Kidney tubule cell (primary cell): ENCODE measurements at places on chromosomes 1 and 21.

GRCh38 chr1:200892958-200893357 lies 1.7 kb upstream of the INAVA start:
- DNase-seq: no peak

GRCh38 chr1:164716992-164717703 lies 158.2 kb downstream of the PBX1 start:
- peak; percentile 67 for DNase-seq

GRCh38 chr1:6298940-6299465 lies 38.1 kb upstream of the GPR153 start:
- DNase-seq: no peak

DNA sequence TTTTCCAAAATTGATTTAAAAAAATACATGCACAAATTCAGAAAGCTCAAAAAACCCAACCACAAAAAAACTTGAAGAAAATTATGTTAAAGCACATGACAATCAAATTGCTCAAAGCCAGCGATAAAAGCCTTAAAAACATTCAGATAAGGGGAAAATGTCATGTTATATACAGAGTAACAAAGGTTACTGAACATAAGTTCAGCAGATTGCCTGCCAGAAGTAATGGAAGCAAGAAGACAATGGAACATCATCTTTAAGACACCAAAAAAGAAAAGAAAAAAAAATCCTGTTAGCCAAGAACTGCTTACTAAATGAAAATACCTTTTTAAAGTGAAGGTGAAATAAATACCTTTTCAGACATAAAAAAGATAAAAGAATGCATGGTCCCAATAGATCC lies 147.2 kb upstream of the SGIP1 start:
- DNase-seq: no peak

DNA sequence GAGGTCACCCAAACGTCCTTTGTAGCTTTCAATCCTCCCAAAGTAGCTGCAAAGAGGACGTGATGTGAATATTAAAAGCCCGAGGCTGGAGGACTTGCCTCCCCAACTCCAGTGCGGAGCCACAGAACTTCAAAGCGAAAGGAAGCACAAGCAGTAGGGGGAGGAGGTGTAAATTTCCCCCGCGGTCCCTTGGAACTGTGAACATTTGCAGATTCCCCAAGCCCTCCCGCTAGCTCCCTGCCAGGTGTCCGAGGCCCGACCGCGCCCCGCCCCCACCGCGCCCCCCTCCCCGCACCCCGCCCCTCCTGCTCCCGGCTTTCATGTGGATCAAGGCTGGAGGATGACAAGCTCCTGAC lies 41.5 kb upstream of the HAO2 start:
- DNase-seq: no peak

DNA sequence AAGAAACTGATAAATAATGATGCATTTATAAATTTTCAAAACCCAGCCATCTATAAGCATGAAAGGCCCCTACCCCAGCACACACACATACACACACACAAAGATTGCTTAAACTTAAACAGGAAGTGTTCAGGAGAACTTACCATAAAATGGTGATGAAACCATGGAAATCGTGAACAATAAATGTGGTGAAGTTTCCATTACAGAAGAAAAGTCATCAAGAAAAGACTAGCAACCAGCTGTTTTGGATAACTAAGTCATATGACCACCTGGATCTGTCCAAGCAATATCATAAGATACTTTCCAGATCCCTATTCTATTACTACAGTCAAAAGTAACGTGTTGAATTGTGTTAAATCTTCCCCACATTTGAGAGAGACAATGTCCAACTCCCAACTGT lies 24.1 kb downstream of the RGS5 start:
- no peak for DNase-seq

DNA sequence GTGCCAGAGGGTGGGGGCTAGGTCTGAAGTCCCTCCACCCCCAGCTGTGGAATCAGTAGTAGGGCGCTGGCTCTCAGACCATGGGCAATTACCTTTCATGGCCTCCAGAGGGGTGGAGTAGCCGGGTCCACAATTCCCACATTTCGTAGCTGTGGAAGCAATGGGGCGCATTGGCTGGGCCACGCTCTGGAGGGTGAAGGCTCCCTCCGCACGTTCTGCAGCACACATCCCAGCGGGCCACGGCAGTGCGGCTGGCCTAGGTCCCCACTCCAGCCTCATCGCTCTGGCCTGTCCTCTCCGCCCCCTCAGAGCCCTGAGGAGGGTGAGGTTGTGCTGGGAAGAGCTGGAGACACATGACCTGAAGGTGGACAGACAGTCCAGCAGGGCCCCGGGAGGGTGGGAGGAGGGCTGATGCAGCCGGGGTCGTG lies 2.9 kb downstream of the SELENBP1 start:
- DNase-seq: no peak

DNA sequence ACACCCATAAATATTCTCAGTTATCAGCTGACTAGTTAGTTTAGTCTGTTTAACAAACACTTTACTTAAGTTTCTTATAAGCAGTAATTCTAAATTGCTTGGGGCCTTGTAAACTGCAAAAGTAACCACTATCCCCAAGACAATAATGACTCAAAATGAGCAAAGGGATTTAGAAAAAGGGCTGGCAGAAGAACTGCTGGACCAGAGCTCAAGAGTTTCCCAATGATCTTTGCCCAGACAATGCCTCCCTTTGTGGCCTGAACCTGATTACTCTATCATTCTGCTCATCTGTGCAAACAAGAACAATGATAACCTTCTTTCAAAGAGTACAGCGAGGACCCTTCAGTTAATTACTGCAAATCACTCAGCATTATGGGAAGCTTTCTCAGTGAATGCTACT lies 123.5 kb downstream of the TIAM1 start:
- peak; percentile 24 for DNase-seq

- no peak for DNase-seq
Observed at GRCh38 chr1:112247961-112248360, 148.1 kb upstream of the CTTNBP2NL start.

DNA sequence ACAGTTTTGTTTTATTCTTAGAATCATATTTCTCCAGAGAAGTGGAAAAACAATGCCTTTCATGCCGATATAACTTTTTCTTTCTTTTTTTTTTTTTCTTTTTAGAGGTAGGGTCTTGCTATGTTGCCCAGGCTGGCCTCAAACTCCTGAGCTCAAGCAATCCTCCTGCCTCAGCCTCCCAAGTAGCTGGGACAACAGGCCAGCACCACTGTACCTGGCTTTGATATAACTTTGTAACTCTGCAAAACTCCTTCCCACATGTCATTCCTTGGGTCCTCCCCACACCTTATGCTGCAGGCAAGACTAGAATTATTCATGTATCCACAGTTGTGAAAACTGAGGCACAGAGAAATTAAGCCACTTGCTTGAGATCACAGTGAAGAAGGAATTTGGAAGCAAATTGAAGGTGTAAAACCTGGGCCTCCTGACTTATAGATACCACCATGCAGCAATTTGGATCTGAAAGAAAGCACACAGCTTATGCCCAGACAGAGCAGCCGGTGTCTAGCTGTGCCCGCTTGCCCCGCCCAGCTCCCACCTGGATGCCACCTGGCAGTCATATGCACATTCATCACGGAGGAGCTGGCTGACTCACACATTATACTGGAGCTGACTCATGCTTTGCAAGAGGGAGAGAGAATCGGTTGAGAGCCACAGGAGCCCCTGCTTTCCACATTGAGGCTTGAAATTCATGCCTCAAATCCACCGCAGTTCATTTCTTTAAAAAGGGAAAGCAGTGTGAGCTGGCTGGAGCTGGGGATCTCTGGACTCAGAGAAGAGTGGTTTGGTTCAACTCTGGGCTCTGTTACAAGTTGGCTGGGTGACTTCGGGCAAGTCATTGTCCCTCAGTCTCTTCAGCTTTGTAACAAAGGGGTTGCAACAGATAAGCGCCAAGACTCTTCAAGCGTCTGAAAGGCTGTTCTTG lies 8.3 kb upstream of the SLC2A1 start:
- DNase-seq: peak; percentile 98

DNA sequence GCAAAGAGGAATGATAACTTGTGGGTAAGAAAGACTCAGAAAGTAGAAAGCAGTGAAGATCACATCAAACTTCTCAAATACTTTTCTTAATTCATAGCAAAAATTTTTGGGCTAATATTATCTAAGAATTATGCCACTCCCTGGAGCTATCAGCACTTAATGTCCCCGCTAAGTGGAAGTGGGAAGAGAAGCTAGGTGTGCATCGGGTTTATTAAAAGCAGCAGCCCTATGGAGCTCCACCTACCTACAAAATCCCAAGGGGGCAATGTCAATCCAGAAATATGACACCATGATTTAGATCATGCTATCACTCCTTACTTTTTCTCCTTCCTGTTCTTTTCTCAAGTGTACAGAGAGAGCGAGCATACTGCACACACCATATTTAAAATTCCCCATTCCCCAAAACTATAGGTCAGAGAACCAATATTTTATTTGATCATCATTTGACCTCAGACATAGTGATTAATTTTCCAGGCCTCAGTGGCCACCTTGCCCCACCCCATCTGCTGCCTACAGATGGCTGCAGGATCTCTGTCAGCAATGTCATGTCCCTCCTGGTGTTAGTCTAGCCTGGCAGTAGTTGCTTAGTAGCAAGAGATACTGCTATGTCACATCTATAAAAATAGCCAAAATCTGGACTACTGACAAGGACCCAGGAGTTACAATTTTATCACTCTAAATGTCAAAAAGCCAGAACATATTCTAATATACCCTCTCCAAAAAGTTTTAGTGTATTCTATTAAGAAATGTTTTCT lies 66.6 kb downstream of the MAP3K21 start:
- DNase-seq: no peak

- no peak for DNase-seq
Observed at GRCh38 chr1:205914730-205915129, 28.5 kb downstream of the SLC26A9 start.

DNA sequence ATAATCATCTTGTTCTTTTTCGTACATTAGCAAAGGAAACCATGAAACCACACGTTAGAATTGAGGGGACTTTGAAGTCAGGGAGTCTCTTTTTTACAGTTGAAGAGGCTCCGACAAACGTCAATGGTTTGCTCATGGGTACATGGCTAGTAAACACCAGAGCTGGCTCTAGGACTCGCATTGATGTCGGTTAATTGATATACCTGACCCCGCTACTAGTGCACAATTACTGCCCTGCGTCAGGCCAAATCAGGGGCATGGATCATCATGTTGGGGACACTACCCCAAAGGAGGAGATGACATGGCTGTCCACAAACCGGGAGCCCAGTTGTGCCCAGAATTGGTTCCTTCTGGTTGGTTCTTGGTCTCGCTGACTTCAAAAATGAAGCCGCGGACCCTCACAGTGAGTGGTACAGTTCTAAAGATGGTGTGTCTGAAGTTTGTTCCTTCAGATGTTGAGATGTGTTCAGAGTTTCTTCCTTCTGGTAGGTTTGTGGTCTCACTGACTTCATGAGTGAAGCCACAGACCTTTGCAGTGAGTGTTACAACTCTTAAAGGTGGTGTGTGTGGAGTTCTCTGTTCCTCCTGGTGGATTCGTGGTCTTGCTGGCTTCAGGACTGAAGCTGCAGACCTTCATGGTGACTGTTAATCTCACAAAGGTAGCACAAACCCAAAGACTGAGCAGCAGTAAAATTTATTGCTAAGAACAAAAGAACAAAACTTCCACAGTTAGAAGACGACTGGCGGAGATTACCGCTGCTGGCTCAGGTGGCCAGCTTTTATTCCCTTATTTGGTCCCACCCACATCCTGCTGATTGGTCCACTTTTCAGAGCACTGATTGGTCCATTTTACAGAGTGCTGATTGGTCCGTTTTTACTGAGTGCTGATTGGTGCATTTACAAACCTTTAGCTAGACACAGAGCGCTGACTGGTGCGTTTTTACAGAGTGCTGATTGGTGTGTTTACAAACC lies 126.9 kb upstream of the ERRFI1 start:
- DNase-seq: no peak

GRCh38 chr21:40671716-40672115 lies 175.2 kb downstream of the DSCAM start:
- peak; percentile 59 for DNase-seq

- no peak for DNase-seq
Observed at GRCh38 chr1:14500041-14500440, 98.4 kb upstream of the KAZN start.

DNA sequence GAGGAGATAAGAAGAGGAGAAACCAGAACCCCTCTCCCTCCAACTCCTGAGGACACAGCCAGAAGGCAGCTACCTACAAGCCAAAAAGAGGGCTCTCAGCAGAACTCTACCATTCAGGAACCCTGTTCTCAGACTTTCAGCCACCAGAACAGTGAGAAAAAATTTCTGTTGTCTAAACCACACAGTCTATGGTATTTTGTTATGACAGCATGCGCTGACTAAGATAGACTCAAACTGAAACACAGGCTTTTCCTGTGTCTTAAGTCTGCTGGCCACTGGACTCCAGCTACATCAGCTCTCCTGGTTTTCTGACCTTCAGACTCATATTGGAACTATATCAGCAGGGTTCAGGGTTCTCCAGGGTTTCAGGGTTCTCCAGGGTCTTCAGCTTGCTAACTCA lies 126.5 kb upstream of the TNFSF4 start:
- DNase-seq: peak; percentile 8

- no peak for DNase-seq
Observed at GRCh38 chr1:204461331-204462228, 33.0 kb downstream of the PIK3C2B start.

DNA sequence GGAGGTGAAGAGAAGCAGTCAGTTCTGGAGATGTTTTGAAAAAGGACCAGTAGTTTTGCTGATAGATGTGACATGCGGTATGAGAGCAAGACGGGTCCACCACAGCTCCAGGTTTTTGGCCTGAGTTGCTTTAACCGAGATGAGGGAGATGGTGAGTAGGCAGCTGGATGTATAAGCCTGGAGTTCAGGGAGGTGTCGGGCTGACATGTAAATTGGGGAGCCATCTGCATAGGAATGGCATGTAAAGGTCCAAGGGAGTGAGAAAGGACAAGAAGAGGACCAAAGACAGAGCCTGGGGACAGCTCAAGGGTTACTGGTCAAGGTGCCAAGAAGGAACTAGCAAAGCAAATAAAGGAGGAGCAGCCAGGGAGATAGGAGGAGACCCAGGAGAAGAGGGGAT lies 503.7 kb downstream of the MATN1 start:
- DNase-seq: no peak

DNA sequence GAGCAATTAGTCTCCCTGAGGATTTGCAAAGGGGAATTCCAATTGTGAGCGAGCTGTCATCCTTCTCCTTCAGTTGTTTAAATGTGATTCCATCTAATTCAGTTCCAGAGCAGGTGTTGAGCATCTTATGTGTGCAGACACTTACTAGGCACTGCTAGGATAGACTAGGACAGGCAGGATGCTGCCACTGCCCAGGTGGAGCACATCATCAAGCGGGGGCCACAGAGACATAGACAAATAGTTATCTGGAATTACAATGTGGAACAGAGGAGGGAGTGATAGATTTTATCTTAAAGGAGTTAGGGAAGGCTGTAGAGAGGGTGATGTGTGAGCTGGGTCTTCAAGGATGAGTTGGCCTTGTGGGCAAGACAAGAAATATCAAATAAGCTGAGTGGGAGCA lies 55.9 kb downstream of the CDC7 start:
- no peak for DNase-seq

- no peak for DNase-seq
Observed at GRCh38 chr1:93821423-93822144, 57.4 kb downstream of the DNTTIP2 start.

- DNase-seq: no peak
Observed at GRCh38 chr1:201384406-201384782, 6.9 kb upstream of the TNNT2 start.
